AG08396 (cell line): ENCODE measurements at places on chromosomes 2 and 18.

- no peak for DNase-seq
Measured at GRCh38 chr2:112765251-112765650, 842 bp upstream of the CKAP2L start.

GRCh38 chr2:189454009-189454408, 12.7 kb downstream of the WDR75 start:
- no peak for DNase-seq

GRCh38 chr18:50398947-50399346, 24.1 kb downstream of the SKA1 start:
- DNase-seq: no peak

- no peak for DNase-seq
Measured at GRCh38 chr2:16622399-16622968, 43.1 kb downstream of the CYRIA start.

- DNase-seq: no peak
Measured at GRCh38 chr2:309148-309953, 21.5 kb upstream of the ALKAL2 start.
